ENCODE measurements at places on chromosomes 1 and 21. TPM values are rescaled to one million over a fixed set of nuclear protein-coding genes. Genes with fewer than 3 reads are reported as not detected.

The TTC39A gene
- total RNA-seq: not detected

GRCh38 chr1:230424391-230425251, 1.5 kb downstream of the PGBD5 start:
- no peak overlapping the region for H3K27ac ChIP-seq
- peak overlapping the region; percentile 52 for H3K4me3 ChIP-seq
- H3K27me3 ChIP-seq: peaks cover 66% of the 10 kb centered on the region
- no peaks in the 10 kb centered on the region for H3K36me3 ChIP-seq

GRCh38 chr1:47436304-47436978, 1.4 kb upstream of the FOXD2 start:
- peak; percentile 90 for DNase-seq
- peaks cover 35% of the 10 kb centered on the region for H3K27me3 ChIP-seq
- peak overlapping the region; percentile 95 for H3K4me3 ChIP-seq
- peak overlapping the region; percentile 90 for H3K27ac ChIP-seq
- peaks cover 30% of the 10 kb centered on the region for H3K4me1 ChIP-seq

DNA sequence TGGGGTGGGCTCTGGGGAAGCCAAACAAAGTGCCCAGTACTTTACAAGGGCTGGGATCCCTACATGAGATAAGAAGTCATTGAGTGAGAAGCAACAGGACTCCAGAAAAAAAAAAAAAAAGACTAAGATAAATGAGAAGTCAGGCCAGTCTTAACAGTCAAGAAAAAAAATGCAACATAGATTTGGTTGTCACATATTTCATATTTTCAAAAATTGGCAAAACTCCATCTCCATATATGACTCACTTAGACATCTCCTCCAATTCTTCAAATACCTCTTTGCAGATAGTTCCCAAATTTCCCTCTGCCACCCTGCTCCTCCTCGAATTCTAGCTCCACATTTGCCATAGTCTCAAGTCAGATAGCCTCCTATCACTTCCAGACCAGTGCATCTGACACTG, 20.9 kb upstream of the SIPA1L2 start:
- H3K36me3 ChIP-seq: no peaks in the 10 kb centered on the region
- peaks cover 7% of the 10 kb centered on the region for H3K4me1 ChIP-seq
- no peak overlapping the region for H3K27ac ChIP-seq
- no peak overlapping the region for H3K4me3 ChIP-seq

GRCh38 chr1:78726686-78727085, 77.1 kb downstream of the IFI44 start:
- H3K27me3 ChIP-seq: peaks cover 6% of the 10 kb centered on the region
- DNase-seq: no peak
- no peak overlapping the region for H3K4me3 ChIP-seq
- H3K27ac ChIP-seq: no peak overlapping the region
- no peaks in the 10 kb centered on the region for H3K4me1 ChIP-seq
- H3K36me3 ChIP-seq: no peaks in the 10 kb centered on the region

GRCh38 chr1:9449110-9449627, 90.1 kb upstream of the SLC25A33 start:
- DNase-seq: no peak
- H3K4me3 ChIP-seq: no peak overlapping the region
- H3K27me3 ChIP-seq: peaks cover 7% of the 10 kb centered on the region
- H3K36me3 ChIP-seq: no peaks in the 10 kb centered on the region

The TBCE gene
- total RNA-seq: 30.3 TPM

DNA sequence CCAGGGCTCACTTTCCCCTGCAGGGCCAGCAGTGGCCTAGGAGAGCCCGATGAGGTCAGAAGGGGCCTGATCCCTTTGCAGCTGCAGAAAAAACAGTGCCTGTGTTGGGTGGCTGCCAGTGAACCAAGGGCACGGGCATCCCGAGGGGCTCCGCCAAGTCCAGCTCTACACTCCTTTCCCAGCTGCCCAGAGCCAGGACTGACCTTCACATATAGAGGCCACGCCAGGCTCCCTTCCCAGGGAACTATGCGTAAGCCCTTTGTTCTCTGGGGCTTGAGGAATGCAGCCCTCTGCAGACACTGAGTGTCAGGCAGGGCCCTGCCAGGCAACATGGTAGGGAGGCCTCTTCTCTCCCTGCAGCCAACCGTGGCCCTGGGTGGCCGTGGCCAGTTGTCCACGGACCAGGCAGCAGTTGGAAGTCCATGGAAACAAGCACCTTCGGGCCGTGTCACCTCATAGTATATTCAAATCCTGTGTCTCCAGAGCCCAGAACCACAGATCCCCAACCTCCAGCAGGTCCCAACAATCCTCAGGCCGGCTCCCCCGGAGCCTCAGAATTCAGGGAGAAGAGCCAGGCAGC, 194.0 kb downstream of the NPHP4 start:
- H3K27ac ChIP-seq: no peak overlapping the region
- no peaks in the 10 kb centered on the region for H3K4me1 ChIP-seq
- no peak for DNase-seq
- H3K4me3 ChIP-seq: no peak overlapping the region

The LHX8 gene
- not detected for total RNA-seq

- peaks cover 27% of the 10 kb centered on the region for H3K36me3 ChIP-seq
- no peaks in the 10 kb centered on the region for H3K27me3 ChIP-seq
- peak overlapping the region; percentile 31 for H3K4me3 ChIP-seq
- no peak for DNase-seq
Observed at GRCh38 chr1:247448107-247448791, 9.7 kb downstream of the OR2B11 start.

The LIN28A gene
- total RNA-seq: not detected

DNA sequence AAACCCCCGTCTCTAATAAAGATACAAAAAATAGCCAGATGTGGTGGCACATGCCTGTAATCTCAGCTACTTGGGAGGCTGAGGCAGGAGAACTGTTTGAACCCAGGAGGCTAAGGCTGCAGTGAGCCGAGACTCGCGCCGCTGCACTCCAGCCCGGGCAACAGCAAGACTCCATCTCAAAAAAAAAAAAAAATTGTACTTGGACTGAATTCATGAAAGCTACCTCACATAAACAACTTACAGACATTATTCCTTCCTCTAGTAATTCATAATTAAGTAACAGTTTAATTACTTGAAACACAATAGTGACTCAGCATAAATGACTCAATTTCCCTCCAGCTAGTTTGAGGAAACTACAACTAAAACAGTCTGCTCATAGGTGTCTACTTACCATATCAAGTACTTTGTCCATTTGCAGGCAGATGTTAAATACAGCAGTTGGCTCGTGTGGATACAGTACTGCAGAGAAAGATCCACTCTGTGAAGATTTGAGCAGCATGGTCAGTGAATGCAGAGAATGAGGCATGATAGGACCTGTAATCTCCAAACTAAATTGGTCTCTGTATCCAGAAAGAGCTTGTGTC, 9.4 kb downstream of the DONSON start:
- no peak for DNase-seq
- H3K4me1 ChIP-seq: peaks cover under 1% of the 10 kb centered on the region
- H3K27me3 ChIP-seq: no peaks in the 10 kb centered on the region
- H3K27ac ChIP-seq: peak overlapping the region; percentile 44

DNA sequence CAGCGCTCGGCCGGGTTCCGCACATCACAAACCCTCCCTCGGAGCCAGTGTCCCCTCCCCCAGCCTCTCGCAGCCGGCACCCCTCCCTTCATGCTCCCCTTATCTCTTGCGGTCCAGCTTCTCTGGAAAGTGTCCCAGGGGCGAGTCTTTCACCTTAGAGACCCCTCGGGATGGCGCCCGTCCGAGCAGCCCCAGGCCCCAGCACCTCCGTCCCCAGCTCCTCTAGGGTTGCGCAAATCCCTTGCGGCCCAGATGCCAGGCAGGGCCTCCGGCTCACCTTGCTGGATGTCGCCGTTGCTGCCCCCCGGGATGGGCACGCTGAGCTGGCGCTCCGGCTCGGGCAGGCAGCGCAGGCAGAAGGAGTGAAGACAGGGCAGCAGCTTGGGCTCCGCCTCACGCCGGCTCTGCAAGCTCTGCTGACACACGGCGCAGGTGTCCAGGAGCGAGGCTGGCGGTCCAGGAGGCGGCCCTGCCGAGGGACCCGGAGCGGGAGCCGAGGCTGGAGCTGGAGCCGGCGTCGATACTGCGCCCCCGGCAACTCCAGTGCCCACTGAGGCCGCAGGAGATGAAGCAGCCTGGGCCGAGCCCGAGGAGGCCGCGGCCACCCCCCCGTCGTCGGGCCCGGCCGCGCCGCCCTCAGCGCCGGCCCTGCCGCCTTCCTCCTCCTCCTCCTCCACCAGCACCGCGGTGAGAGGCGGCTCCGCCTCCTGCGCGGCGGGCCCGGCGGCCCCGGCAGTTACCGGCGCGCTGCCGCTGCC, 550 bp downstream of the TRIM33 start:
- DNase-seq: no peak
- peak overlapping the region; percentile 99 for H3K4me3 ChIP-seq
- peak overlapping the region; percentile 84 for H3K27ac ChIP-seq
- no peaks in the 10 kb centered on the region for H3K27me3 ChIP-seq
- peaks cover 38% of the 10 kb centered on the region for H3K4me1 ChIP-seq

DNA sequence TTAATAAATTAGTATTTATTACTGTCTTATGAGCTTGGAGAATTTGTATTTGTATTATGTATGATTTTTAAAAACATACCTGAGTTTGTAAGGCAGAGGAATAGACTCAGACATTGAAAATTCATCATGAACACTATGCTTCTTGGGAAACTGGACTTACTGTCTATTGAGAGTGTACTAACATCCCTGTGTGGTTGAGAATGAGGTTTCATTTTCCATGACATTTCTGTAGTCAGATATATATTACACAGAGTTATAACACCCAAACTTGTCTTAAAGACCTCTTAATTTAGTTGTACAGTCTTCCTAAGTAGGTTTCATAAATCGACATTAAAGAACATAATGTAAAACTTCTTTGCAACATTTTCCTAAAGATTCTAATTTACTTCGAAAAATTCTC, 30.0 kb downstream of the PPP2R5A start:
- H3K36me3 ChIP-seq: peaks cover 23% of the 10 kb centered on the region
- no peak for DNase-seq
- H3K4me1 ChIP-seq: peaks cover 8% of the 10 kb centered on the region
- H3K27ac ChIP-seq: no peak overlapping the region

DNA sequence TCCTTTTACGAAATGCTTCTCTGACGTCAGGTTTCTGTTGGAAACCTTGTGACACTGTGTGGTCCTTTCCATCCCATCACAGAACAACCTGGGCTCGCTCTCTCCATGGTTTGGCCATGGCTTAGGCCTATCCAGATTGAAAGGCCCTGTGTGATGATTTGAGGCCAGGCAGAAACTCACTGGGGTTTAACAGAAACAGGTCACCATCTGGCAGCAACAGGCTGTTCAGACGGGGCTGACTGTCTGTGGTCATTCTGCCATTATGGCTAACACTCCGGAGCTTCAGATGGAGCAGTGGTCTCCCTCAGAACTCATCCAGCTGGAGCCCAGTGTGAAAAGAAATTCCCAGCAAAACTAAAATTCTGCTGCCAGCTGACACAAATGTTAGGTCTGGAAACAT, 9.3 kb downstream of the PLEKHM2 start:
- peaks cover 20% of the 10 kb centered on the region for H3K4me1 ChIP-seq

GRCh38 chr1:151680826-151681225, 35.8 kb downstream of the CELF3 start:
- peaks cover 2% of the 10 kb centered on the region for H3K36me3 ChIP-seq
- H3K27ac ChIP-seq: no peak overlapping the region
- no peaks in the 10 kb centered on the region for H3K27me3 ChIP-seq
- no peak for DNase-seq

DNA sequence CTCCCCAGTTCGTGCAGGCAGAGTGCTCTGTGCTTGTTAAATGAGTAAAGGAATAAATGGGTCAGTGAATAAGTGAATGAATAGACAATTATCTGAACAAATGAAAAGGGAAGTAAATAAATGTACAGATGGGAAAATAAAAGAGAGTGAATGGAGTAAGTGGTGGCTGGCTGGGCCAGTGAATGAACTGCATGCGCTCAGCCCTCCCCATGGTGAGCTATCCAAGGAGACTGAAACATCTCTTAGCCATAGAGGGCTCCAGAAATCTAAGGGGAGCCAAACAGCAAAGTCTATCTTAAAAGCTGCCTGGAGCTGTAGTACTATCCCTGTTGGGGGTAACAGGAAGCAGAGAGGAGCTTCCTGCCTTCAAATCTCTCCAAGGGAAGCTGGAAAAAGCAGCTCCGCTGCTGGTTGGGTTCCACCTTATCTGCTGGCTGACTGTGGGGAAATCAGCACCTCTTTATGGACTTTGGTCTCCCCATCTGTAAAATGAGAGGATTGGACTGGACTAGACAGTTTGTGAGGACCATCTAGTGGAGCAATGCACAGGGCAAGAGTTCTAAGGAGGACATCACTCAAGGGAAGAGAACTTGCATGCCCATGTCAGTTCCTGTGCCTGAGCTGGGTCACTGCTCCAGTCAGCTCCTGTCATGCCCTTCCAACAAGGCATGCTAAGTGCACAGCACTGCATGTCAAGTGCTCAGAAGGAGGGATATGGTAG, 77.9 kb downstream of the TRABD2B start:
- H3K27me3 ChIP-seq: peaks cover 25% of the 10 kb centered on the region
- H3K36me3 ChIP-seq: no peaks in the 10 kb centered on the region
- no peak overlapping the region for H3K4me3 ChIP-seq

The PTAFR gene
- 0.99 TPM for total RNA-seq

Measured in activated naive CD8-positive, alpha-beta T cell treated with anti-CD3 and anti-CD28 coated beads, Interleukin-2, amount 10 ng/mL, durations not matched to agents 7 days and 5 days (primary cell).